ENCODE measurements at places on chromosomes 4 and X. TPM values are rescaled to one million over a fixed set of nuclear protein-coding genes. Genes with fewer than 3 reads are reported as not detected.

GRCh38 chr4:108001540-108002135 is 11.9 kb downstream of the HADH start:
- DNase-seq: no peak

Gene FUNDC1
- total RNA-seq: 21.9 TPM

DNA sequence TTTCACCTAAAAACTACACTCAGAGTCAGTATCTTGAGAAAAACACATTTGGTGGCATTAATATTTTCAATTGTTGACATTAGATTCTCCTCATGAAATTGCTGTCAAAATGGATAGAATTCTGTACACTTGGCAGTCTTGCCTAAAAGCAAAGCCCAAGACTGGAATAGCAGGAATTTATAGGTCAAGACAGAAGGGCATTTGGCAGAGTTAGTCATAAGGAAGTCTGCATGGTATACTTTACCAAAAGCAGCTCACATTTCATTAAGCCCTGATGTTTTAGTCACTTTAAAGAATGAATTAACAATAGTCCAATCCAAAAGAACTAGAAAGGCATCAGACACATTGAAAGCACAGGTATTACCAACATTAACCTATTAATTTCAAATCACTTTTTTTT is 7.1 kb downstream of the CCDC160 start:
- DNase-seq: peak; percentile 62

Gene REELD1
- total RNA-seq: not detected

- DNase-seq: no peak
Observed at GRCh38 chr4:140298001-140298400, 75.4 kb upstream of the SCOC start.

DNA sequence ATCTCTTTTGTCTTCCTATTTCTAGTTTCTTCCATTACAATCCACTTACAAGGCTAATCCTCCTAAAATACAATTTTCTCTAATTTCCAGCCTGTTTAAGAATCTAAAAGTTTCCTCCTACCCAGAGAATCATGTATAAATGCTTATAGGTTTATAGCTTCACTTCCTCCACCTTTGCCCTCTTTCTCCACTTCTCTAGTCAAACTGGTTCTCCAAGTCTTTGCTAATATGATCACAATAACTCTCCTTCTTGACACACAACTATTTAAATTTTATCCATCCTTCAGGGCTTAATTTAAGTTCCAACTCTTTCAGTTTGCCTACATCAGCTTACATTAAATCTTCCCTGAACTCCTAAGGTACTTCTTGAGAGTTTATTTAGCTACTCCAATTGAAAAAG is 69.2 kb downstream of the RPS6KA6 start:
- DNase-seq: peak; percentile 2

DNA sequence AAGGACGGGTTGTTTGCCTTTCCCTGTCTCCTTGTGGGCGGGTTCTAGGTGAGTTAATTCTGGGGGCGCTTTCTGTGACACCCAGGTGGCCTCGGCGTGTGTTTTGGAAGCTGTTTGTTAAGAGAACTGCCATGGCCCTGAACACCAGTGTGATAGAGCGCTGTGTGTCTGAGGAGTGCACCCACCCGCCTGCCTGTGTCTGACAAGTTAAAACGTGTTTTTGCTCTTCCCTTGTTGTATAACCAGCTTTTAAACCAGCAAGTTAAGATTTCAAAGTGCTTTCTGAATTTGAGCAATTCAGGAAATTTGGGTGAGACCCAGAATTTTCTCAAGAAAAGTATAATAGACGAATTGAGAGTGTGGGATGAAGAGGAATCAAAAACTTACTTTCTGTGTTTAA is 55.2 kb upstream of the HGFAC start:
- DNase-seq: no peak

DNA sequence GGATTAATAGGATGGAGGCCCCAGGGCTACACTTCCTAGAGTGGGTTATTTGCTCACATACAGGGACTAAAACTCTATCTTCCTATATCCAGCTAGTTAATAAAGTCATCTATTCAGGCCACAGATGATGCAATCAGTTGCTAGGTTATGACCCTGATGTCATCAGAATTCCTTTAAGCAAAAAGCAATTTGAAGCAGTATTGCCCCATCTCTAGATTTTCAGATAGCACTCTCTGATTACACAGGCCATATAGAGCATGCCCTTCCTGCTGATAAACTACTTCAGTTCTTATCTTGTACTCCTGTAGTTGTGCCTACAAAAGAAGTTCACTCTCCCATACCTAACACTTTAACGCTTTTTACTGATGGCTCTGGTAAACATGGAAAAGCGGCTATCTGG is 84.8 kb downstream of the TMEM144 start:
- DNase-seq: peak; percentile 9

GRCh38 chr4:76383001-76383400 is 37.9 kb downstream of the CCDC158 start:
- DNase-seq: no peak

- DNase-seq: peak; percentile 21
Observed at GRCh38 chr4:37742149-37742548, 56.0 kb upstream of the RELL1 start.

Gene TRMT2B
- 15.1 TPM for total RNA-seq

Gene BTK
- not detected for total RNA-seq
